Stimulated activated CD8-positive, alpha-beta memory T cell treated with anti-CD3 and anti-CD28 coated beads, Interleukin-7, amount 100 ng/mL, for 48 hours (primary cell): ENCODE measurements at places on chromosomes 4 and X.

- DNase-seq = no peak
These were observed 25.8 kb downstream of the RTL9 start for GRCh38 chrX:110384490-110384889.

DNA sequence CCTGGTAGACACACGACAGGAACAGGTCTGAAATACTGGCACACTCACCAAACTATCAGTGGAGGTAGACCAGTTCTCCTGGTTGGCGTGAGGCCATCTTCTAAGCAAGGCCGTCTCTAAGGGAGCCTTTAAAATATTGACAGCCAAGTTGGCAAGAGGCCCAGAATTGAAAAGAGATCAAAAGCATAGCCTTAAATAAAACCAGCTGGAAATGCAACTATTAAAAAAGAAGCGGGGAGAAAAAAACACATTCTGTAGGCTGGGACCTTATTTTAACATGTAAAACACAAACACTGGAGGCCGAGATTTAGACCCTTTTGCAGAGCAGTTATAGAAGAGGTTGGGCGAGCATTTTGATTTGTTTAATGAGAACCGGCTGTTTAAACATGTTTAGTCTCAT lies 233.0 kb upstream of the CLNK start:
- no peak for DNase-seq

DNA sequence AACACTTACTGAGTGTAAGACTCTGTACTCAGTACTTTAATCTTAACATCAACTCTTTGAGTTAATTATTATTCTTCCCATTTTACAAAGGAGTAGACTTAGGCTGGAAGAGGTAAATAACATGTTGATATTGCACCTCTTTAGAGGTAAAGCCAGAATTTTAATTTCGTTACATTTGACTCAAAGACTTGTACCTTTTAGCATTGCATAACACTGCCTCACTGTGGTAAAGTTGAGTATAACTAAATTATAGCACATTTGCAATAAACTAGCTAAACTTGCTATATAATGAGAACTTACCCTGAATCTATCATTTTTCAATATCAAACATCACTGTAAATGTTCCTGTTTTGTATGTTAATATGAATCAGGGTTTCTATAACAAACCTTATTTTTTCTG lies 218.5 kb downstream of the PRR32 start:
- no peak for DNase-seq

DNA sequence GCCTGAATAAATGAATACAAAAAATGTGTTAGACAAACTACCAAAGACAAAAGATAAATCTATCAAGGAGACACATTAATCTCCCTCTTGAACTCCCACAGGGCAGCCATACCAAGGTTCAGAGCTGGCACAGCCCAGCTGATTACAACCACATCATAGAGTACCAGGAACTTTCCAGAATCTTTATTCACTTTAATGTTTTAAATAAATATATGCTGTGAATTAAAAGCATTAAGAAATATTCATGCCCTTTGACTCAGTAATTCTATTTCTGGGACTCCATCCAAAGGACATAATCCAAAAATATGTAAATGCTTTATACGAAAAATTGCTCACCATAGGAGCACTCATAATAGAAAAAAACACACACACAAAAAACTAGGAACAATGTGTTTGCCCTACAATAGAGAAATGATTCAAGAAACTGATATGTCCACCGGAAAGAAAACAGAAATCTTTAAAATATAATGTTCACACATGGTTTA lies 126.0 kb downstream of the LDB2 start:
- no peak for DNase-seq

- DNase-seq = no peak
These were observed 72.7 kb upstream of the IL15 start for GRCh38 chr4:141563723-141564122.

DNA sequence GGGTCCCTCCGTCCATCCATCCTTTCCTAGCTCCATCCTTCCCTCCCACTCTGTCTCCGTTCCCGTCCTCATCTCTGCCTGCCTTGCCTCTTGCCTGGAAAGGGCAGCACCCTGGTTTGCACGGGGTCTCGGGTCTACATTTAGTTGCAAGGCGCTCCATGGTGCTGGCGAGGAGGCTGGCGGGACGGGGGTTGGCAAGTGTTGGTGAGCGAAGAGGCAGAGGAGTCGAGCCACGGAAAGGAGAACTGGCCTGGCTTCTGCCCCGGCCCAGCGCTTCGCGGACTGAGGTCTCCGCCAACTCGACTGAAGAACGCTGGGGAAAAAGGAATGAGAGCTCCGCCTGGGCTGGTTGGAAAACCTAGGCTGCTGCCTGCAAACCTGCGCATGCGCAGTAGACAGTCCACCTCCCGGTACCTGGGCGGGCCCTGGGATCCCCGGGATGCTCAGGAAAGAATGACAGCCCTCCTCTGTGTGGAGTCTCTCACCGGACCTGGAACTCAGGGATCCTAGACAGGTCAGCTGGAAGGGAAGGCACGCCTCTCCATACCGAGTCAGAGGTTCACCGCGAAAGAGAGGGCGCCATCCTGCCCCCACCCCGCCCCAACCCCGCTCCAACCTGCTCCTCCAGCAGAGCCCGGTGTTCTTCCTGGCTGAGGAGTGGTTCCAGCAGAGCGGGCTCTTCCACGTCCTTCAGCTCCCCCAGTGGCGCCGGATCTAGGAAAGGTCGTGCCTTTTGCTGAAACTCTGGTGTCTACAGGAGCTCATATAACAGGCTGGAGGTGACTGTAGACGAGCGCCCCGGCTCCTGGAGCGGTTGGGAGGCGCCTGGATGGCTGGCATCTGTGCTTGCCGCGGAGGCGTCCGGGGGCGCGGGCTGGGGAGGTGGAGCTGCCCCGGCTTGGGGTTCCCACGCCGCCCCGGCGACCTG lies 6.0 kb downstream of the FRG2 start:
- no peak for DNase-seq

DNA sequence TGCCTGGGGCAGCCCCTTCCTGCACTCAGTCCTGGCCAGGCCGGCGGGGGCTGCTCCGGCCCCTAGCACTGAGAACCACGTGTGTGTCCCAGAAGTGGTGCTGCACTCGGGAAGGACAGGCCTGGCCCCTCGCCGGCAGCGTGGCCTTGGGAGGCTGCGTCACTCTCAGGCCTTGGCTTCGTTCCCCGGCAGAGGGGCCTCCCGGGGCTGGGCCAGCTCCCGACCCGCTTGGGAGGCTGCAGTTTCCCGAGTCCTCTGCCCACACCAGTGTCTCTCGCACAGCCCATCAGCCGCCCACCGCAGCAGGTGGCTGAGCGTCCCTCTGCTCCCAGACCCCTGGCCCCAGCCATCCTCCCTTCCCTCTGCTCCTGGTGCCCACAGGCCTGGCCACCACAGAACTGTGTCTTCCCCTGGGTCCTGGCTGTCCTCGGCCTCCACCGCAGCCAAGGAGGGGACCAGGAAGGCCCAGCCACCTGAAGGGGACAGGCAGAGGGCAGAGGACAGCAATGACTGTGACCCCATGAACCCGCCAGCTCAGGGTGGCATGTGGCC lies 10.9 kb upstream of the CPLX1 start:
- no peak for DNase-seq
